ENCODE measurements at places on chromosomes 5 and 9.
A peak's percentile ranks its signal among the peaks of the same experiment; 100 is the strongest.

GRCh38 chr9:82271106-82271561 lies 282.6 kb downstream of the SPATA31D1 start:
- peak; percentile 55 for DNase-seq

DNA sequence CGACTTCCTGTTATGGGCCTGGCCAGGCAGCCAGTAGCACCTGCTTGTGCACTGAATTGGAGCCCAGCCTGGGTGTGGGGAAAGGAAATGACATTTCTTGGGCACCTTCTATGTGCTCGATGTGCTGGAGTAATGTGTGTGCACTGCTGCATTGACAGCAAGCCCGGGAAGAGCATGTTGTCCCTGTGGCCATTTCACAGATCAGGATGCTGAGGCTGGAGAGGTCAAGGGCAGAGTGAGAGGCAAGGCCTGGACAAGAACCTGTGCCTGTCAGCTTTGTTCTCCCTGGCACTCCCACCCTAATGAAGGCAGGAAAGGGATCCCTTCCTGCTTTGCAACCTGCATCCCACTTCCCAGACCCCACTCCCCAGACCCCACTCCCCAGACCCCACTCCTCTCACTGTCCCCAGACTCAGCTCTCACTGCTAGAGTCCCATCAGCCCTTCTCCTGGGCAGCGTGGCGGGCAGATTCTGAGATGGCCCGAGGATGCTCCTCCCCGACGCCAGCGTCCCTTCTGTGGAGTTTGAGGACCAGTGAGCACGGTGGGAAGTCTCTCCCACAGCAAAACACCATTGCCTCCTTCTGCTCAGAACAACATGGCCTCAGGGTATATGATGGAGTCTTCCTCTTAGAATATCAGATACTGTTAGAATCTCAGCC lies 49.6 kb downstream of the BARX1 start:
- DNase-seq, result no peak

- no peak for DNase-seq
Observed at GRCh38 chr5:134825212-134825611, 20.6 kb upstream of the C5orf24 start.

DNA sequence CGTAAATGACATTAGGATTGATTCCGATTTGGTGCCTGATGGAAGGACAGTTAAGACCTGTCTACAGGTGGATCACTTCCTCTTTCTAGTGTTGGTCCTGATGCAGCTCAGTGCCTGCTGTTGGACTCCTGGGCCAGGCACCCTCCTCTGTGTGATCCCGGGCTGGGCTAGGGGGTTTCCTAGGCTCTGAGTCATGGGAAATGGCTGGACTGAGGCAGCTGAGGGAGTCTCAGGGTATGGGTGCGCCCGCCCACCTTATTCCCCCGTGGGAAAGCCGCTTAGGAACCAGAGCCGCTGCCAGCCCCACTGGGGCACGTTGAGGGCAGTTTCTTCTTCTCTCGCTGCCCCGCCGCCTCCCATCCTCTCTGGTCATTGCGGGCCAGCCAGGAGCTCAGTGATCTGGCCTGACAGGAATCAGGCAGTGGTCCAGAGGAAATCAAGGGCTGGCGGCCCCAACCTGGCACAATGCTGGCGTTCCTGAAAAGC lies 12.9 kb downstream of the TCF7 start:
- DNase-seq, result peak; percentile 77

DNA sequence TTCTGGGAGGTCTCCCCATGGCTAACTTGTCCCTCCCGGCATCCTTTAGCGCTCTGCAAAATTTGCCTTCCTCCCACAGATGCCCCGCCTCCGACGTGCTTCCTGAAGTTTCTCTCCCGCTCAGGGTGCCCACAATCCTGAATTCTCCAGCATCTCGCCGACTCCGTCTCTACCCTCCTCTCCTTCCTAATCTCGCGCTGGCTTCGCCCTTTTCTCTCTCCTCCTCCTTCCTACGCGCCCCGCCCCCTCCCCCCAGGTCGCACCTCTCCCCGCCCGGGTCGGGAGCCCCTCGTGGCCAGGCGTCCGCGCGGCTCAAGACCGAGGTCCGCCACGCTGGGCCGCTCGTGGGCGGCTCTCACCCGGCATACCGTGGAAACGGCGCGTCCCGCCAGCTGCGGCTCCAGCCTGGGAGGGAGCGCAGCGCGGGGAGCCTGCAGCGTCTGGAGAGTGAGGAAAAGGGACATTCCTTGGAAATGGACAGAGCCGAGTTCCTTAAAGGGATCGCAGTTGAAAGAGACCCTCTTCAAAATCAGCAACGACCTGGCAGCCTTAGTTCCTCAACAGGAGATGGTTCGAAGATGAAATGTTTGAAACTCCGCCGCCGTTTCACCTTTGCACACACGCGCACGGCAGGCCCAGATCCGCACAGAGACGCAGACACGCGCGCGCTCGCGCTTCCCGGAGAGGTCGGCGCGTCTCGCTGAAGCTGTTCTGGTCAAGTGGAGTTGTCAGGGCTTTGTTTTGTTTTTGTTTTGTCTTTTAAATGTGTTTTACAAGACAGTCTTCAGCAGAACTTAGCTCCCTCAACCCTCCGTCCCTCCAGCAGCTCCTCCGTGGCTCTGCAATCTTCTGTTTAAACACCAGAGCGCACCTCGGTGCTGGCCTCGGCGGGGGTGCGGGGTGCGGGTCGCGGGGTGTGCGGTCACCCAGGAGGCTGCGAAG lies 5.0 kb upstream of the IRX2 start:
- DNase-seq, result peak; percentile 30

All from mammary epithelial cell (primary cell).